Astrocyte of the cerebellum (primary cell): ENCODE measurements at places on chromosomes 7 and 10.

GRCh38 chr7:849145-849544 lies 16.9 kb downstream of the SUN1 start:
- DNase-seq: no peak

- peak; percentile 4 for DNase-seq
These were observed 28.4 kb upstream of the SMARCD3 start for GRCh38 chr7:151276666-151277590.

- DNase-seq: no peak
These were observed 6.3 kb upstream of the PANK1 start for GRCh38 chr10:89651205-89651915.

- DNase-seq: peak; percentile 15
These were observed 445 bp upstream of the ATRNL1 start for GRCh38 chr10:115092555-115093285.

- DNase-seq: no peak
These were observed 110.4 kb downstream of the RBM20 start for GRCh38 chr10:110754375-110755105.

DNA sequence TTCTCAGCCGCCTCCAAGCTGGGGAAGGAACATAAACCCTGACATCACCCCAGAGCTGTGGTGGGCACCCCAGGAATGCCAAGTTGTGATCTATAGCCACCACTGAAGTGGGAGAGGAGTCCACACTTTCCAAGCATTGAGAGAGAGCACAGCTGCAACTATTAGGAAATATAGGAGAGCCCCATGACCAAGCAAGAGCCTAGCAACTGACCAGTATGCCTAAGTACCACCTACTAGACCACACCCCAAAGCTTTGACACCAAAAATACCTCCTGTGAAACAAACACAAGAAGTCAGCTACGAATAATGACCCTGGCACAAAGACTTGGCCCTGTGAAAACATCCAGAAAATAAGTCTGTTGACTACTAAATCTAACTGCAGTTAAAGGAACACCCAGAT lies 804.1 kb upstream of the IGFBP3 start:
- no peak for DNase-seq

GRCh38 chr10:117096599-117097201 lies 41.4 kb downstream of the VAX1 start:
- DNase-seq: no peak

GRCh38 chr10:114940735-114941134 lies 2.7 kb downstream of the TRUB1 start:
- DNase-seq: no peak

DNA sequence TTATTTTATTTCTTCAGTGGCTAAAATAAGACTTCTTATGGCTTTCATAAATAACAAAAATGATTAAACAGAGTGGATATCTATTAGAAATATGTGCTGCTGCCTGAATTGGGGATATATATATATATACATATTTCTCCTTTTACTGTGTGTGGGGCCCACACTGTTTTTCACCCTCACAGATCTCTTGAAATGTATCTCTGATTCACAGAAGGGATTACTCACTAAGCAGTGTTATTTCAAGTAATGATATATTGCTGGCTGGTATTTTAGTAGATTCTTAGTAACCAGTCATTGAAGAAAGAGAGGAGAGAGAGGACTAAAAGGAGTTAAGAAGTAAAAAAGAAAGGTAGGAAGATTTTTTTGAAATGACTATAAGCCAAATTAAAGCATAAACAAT lies 308.6 kb upstream of the NRP1 start:
- DNase-seq: no peak

GRCh38 chr7:31373337-31374289 lies 33.1 kb upstream of the NEUROD6 start:
- DNase-seq: peak; percentile 31

GRCh38 chr10:110209454-110209925 lies 2.1 kb downstream of the MXI1 start:
- DNase-seq: no peak

DNA sequence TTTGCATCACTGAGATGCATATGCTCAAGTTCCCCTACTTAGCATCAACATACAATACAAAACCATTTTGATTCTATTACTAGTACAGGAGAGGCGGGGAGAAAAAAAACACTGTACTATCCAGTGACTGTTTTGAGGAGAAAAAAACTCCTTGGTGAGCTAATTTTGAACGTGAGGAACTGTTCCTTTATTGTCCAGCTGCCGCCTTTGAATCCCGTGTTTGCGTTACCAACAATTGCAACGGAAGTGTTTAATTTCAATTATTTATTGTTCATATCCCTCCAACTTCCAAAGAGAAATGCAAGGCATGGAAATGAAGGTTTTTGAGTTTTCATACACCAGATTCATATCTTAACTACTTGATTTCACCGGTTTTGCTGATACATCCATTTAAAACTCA lies 66.4 kb upstream of the ARHGAP21 start:
- DNase-seq: no peak

- no peak for DNase-seq
These were observed 5.4 kb downstream of the MAFK start for GRCh38 chr7:1535701-1536454.

GRCh38 chr7:116280803-116281202 lies 70.5 kb downstream of the TES start:
- no peak for DNase-seq

DNA sequence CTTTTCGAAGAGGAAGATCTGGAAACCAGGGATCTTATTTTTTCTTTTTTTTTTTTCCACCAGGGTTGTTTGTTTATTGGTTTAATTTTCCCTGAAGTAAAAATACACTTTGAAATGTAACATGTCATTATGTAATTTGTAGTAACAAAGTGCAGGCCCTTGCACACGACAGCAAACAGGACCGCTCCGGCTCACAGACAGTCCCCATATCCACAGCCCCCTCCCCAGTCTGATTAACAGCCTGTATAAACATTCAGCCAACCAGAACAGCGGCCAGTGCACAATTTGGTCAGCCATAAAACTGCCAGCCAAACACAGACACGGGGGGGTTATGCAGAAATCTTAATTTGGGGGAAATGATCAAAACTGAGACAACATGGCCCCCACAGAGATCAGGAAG lies 431.6 kb upstream of the NPVF start:
- DNase-seq: no peak

- no peak for DNase-seq
These were observed 162.6 kb downstream of the UBE2H start for GRCh38 chr7:129790136-129790535.

GRCh38 chr10:78199005-78199725 lies 165.5 kb downstream of the RPS24 start:
- no peak for DNase-seq

DNA sequence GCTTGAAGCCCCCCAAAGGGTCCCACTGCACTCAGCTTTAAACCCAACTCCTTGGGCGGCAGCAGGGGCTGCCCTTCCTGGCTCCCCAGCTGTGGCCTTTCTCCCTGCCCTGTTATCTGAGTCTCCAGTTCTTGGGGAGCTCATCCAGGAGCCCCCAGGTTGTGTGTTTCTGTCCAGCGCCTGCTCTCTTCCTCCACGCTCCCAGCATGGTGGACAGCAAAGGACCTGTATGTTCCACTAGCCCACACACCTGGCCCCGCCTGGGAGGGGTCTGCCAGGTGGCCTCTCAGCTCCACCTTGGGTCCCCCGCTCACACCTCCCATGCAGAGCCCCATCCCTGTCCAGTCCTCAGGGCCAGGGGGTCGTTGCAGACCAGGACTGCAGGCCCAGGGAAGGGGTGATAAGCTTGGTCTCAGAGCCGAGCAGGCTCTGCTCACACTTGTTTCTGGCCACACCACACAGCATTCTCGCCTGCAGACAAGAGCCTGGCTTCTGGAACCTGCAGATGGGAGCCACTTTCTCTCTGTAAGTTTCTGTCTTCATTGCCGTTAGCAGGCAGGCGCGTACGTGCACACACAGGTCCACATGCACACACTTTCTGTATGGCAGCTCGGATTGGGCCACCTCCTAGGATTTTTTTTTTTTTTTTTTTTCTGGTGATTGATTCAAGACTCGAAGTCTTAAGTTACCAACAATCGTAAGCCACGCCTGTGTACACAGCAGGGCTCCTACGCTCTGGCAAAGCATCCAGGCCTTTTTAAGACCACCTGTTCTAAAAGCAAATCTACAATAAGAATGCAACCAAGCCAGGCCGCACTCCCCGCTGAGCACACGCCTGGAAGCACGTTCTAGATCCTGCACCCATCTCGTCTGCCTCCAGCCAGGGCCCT lies 104.6 kb downstream of the CYTH3 start:
- DNase-seq: no peak

DNA sequence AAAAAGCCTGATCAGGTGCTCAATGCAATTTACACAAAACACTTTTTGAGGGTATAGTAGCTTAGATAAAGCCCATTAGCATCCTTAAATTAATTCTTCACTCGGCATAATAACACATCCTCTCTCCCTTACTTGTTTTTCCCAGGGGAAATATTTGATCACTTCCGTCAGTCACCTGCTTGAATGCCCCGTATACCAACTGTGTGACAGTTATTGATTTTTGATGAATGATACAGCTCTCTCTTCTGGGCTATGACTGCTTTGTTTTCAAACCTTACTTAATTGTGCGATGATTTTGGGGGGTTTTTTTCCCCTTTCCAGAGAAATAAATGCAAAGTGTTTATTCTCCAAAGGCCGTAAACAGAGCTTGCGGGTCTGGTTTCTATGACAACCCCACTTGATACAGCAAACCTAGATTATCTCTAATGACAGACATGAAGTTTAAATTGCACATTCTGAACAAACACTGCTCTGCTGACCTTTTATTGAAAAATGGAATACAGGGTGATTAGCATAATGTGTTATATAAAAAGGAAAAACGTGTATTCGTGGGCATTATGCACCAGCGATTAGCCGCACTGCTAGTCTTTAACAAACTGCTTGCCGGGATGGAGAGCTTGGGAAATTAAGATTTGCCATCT lies 78.4 kb upstream of the NANOS1 start:
- DNase-seq: no peak

DNA sequence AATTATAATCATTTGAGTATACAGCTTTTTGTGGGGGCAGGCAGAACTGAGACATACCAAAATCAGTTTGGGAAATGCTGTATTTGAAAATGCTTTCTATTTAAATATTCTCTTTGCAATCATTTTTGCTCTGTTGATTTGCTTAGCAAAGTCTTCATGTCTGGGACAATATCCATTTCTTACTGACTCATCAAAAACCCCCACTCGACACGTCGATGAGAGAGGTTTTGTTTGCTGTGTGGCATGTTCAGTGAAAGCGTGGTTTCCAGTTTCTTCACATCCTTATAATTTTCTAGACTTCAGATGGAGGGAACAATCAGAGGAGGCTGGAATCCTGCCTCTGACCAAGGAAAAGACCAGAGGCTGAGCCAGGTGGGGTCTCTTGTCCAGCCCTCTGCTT lies 28.9 kb downstream of the HTRA1 start:
- no peak for DNase-seq

DNA sequence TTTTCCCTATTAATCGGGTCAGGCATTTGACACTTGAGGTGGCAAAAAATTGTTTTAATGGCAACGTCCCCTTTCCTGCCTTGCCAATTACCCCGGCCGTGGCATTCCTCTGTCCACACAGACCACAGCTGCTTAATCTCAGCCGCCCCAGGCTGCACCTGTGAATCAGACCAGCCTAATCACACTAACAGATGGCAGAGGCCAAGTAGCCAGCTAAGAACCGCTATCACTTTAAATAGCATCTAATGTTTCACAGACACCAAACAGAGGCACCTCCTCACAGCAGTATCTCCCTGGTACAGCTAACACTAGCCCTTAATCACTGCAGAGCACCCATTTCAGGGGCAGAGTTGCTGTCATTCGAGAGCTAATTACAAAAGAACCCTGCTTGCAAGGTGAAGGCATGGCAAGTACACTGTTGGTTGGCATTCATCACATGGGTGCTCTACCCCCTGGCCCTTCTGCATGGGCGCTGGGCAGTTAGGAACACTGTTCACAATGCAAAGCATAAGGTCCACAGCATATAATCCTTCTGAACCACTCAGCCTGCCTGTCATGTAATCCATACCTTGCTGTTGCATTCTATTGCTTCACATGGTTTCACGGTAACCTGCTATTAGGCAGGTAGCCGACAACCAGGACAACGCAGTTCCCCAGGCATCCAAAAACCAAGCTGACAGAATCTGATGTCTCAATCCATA lies 38.8 kb downstream of the FGFR2 start:
- DNase-seq: no peak

DNA sequence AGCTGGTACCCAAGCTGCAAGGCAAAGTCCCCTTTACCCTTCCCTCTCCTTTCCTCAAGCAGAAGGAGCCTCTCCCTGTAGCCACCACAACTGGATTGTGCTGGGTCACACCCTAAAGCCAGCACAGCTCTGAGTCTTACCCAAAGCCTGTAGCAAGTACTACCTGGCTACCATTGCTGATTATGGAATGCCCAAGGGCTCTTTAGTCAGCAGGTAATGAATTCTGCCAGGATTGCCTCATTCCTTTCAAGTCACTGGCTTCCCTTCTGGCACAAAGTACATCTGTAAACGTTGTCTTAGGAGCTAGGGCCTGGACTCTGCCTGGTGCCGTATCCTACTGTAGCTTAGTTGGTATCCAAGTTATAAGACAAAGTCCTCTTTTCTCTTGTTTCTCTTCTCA lies 52.0 kb downstream of the FAS start:
- no peak for DNase-seq

GRCh38 chr7:133064082-133064820 lies 17.6 kb downstream of the CHCHD3 start:
- no peak for DNase-seq

DNA sequence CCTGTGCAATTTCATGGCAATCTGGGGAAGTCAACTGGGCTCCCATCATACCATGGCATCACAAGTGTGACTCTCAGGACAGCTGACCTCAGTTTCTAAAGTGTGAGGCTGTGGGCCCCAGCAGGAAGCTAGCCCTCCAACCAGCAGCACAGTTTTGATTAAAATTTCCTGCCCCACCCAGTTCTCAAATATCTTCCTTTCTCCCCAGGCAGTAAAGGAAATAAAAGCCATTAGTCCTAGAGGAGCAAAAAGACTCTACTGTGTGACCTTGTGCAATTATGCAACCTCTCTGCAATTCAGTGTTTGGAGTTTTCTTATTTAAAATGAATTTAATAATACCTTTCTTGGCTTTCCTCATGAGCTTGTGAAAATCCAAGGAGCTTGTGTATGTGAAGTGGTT lies 143.1 kb upstream of the CDCA7L start:
- no peak for DNase-seq

DNA sequence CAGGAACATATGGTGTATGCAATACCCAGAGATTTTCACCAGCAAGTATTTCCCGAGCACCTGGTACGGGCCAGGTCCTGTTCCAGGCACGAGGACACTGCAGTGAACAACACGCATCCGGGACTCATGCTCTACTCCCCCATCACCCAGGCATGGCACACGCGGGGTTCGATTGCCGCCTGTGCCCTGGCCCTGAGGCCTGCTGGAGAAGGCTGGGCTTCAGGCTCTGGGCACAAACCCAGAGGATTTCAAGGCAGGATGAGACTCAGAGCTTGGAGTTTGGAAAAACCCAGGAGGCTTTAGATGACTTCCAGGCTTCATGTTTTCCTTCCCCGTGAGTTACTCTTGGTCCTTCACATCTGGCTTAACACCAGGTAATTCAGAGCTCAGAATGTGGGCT lies 143.5 kb downstream of the NEURL1 start:
- no peak for DNase-seq

GRCh38 chr7:31663072-31663471 lies 23.9 kb upstream of the PPP1R17 start:
- DNase-seq: no peak

GRCh38 chr7:45460379-45460778 lies 113.8 kb upstream of the ADCY1 start:
- DNase-seq: no peak
